ENCODE measurements at places on chromosomes 1 and 21. TPM values are rescaled to one million over a fixed set of nuclear protein-coding genes. Genes with fewer than 3 reads are reported as not detected.

Gene LSM10
- 13.1 TPM for total RNA-seq

Gene AKR1A1
- 92.6 TPM for total RNA-seq

Gene TDRD10
- total RNA-seq, result 0.84 TPM

Gene INKA2
- total RNA-seq, result 1.1 TPM

Gene OBSCN
- 16.5 TPM for total RNA-seq

Gene NEGR1
- total RNA-seq, result 7.1 TPM

Gene B3GALT2
- 0.32 TPM for total RNA-seq

Gene S100A12
- total RNA-seq, result 0.75 TPM

Gene ITGB2
- total RNA-seq, result 34.5 TPM

Gene MROH7
- 1.3 TPM for total RNA-seq
